ENCODE measurements at places on chromosomes 11 and 22.
A peak's percentile ranks its signal among the peaks of the same experiment; 100 is the strongest.

DNA sequence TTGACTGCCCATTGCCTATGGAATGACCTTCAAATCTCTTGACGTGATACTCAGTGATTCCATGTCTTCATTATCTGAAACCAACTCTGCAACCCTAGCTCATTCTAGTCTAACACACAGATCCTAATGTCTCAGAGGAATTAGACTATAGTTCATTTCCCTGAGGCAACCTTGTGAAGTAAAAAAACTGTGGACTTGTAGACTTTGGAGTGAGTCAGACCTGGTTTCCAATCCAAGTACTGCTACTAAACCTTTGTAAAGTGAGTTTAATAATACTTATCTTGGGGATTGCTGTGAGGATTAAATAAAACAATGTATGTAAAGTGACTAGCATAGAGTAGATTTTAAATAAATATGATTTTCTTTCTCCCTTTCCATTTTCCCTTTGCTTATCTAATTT is 226.1 kb downstream of the BLID start:
- no peak for DNase-seq

GRCh38 chr11:80846979-80847378 is 1406.1 kb upstream of the TENM4 start:
- peak; percentile 64 for DNase-seq

GRCh38 chr22:36329254-36330078 is 58.3 kb downstream of the MYH9 start:
- DNase-seq, result peak; percentile 100

GRCh38 chr11:45933131-45933831 is 10.8 kb downstream of the LARGE2 start:
- DNase-seq, result no peak

GRCh38 chr11:70026012-70026411 is 52.1 kb upstream of the ANO1 start:
- DNase-seq, result no peak

GRCh38 chr11:102573851-102574250 is 43.3 kb upstream of the MMP7 start:
- DNase-seq, result no peak

- DNase-seq, result no peak
Observed at GRCh38 chr11:102611291-102611690, 13.8 kb downstream of the MMP20 start.

DNA sequence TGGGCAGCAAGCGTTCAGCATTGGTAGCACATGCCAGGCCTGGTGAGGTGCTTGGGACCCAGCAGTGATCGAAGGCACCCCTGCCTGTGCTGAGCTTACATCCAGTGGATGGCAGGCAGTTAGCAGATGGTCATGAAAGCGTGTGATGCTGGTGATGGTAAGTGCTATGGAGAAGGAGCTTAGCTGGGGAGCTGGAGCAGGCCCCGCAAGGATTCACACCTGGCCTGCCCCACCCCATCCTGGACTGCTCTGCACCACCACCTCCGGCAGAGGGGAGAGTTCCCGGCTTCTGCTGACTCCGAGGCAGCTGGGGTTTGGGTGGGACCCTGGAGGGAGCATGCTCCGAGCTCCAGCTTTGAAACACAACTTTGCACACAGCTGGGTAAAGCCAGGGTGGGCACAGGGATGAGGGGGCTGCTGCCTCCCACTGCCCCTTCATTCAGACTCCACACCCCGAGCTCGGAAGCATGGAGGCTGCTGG is 16.2 kb downstream of the MPPED1 start:
- no peak for DNase-seq

- peak; percentile 96 for DNase-seq
Observed at GRCh38 chr11:42407341-42407740, 904.5 kb upstream of the API5 start.

GRCh38 chr11:73990730-73991129 is 8.1 kb upstream of the UCP2 start:
- no peak for DNase-seq

- DNase-seq, result peak; percentile 67
Observed at GRCh38 chr22:40183029-40183581, 5.4 kb downstream of the TNRC6B start.

DNA sequence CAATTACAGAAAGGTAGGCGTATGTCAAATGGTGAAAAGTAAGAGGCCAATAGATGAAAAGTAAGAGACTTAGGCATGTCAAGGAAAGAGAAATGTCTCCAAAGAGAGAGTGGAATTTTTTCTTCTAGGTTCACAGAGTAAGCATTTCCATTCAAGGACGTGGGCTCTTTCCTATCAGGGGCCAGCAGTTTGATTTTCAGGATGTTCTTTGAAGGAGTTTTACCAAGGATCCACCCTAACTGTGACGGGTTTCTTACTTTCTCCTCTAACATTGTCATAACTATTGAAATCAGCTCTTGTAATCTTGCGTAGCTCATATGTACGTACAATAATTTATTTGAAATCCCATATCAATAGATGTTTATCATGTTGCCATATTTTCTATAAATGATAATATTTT is 2112.2 kb upstream of the RAG2 start:
- DNase-seq, result no peak

DNA sequence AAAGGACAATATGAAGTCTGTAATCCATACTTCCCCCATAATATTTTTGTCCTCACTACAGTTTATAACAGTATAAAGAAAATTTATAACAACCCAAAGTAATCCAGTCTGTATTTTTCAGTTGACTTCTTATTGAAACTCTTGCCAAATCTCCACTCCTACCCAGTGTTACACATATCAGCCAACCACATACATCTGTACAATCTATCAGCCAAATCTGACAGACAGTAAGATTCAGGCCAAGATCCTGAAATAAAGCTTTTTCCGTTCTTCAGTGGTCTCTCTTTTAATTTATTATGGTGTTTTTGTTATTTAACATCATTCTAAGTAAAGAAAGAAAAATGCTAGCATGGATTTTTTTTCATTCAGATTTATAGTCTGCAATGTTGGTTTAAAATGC is 2370.9 kb upstream of the RAG2 start:
- DNase-seq, result no peak

DNA sequence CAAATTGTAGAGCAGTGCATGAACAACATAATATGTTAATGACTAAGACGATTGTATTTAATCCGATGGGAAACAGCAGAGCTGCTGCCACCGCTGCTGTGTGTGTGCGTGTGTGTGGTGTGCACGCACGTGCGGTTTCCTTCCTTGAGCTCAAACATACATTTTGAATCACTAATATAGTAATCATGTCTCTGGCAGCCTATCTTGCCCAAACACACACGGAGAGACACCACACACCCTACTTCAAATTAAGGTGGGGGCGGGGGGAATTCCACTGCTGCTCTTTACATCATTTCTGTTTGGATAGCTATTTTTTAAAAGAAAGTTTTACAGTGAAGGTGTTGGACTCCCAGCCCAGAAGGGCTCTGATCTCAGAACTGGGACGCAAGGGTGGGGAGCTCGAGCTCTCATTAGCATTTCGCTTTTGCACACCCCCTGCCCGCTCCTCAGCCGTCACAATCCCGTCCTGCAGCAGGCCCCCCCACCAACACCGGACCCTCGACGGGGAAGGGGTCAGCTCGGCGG is 651 bp upstream of the FAM83F start:
- DNase-seq, result no peak

- no peak for DNase-seq
Observed at GRCh38 chr11:36622431-36623136, 24.5 kb upstream of the RAG2 start.

- DNase-seq, result no peak
Observed at GRCh38 chr11:69609351-69609750, 31.6 kb upstream of the CCND1 start.

DNA sequence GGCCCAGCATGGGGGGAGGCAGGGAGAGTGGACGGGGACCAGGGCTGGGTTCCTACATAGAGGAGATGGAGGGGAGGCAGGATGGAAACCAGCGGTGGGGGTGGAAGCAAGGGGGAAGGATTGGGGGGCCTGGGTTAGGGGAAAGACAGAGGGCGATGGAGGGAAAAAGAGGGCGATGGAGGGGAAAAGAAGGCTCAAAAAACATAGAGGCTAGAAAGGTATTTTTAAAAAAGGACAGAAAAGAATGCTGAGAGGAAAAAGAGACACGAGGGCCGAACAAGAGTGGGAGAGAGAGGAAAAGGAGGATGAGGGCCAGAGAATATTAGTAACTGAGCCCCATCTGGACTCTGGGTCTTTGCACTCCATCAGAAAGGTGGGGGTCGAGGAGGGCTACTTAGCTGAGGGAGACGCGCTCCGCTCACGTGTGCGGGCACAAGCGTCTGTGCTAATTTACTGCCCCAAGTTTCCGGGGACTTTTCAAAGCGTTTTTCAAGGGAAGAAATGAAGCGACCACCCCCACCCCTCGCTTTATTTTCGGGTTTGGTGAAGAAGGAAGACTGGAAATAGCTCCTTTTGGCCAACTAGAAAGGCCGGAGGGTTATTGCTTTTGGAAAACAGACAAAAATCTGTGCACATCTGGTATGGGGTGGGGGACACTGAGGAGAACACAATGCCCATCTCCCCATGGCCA is 14.5 kb downstream of the PAX6 start:
- no peak for DNase-seq

DNA sequence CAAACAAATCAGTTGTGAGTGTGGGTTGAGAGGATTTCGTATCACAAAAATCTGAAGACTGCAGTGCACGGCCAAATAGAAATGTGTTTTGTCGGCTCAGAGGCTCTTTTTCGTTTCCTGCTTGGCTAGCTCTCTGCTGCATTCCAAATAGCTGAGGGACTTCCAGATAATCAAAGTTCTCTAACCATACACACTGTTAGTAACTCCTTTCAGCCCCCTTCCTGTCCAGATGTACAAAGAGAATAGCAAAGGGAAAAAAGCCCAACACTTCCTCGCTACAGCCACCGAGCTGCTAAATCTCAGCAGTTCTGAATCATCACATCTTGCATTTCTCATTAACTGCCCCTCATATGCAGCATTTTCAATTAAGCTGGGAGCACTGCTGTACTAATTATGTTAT is 203.1 kb downstream of the TENM4 start:
- DNase-seq, result no peak

- DNase-seq, result no peak
Observed at GRCh38 chr11:9069256-9069655, 22.1 kb downstream of the SCUBE2 start.

- no peak for DNase-seq
Observed at GRCh38 chr22:26897384-26897783, 240.0 kb downstream of the MIAT start.

DNA sequence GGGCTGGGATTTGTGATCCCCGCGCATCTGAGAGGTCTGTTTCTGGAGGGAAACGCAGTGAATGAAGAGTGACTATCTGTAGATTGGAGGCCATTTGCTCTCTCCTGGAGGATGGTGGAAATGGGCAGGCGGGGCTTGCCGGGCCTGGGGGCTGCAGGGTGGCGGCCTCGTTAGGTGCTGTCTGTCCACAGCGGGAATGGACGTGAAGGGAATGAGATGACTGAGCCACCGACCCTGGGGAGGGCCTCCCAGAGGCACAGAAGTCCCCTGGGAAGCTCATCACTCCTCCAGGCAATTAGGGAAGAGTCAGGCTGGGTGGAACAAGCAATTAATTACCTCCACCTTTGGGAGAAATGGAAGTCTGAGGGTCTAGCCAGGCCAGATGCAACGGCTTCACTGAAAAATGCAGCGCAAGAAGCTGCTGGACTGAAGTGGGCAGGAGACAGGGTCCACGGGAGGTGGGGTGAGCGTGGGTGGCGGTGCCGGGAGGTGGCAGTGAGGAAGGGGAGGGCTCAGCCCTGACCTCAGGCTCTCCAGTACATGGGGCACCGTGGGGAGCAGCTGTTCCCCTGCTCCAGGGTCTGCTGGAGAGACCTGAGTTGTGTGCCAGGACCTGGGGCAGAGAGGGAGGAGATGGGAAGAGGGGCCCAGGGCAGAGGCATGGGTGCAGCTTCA is 524.5 kb downstream of the BRD1 start:
- DNase-seq, result no peak

DNA sequence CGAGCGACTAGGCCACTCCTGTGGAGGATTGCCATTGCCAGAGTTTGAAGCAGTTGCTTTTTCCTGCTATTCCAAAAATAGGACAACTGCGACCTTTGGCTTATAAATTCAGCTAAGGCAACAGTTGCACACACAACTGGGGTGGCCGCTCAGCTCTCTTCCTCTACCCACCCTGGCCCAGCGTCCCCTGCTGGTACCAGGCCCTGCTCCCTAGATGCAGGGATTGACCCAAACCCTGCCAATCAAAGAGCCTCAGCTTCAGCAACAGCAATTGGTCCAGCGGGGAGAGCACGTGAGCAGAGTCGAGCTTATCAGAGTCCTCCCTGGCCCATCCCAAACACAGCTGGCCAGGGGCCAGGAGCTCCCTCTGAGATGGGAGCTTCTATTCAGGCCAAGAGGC is 22.0 kb upstream of the CABP2 start:
- peak; percentile 50 for DNase-seq

GRCh38 chr11:45489281-45489905 is 176.0 kb downstream of the CHST1 start:
- DNase-seq, result peak; percentile 28

GRCh38 chr22:50271519-50271970 is 1.4 kb upstream of the MAPK11 start:
- DNase-seq, result peak; percentile 77

GRCh38 chr11:96179905-96180304 is 163.1 kb downstream of the MAML2 start:
- no peak for DNase-seq

DNA sequence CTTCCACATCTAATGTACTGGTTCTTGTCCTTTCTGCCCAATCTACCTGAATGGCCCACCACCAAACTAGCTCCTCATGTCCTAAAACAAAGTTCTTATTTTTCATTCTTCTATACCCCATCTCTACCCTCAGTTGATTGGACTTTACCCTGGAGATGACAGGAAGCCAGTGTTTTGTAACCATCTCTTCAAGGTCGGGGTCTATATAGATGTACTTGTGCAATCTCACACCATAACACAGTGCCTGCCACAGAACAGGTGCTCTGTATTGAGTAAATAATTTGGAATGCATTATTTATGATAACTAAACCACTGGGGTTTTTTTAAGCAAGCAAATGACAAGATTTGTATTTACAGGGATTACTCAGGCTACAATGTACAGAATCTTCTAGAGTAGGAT is 76.7 kb upstream of the FAM181B start:
- DNase-seq, result no peak
